NCI-H1417 (cell line): ENCODE measurements at places on chromosomes 5 and 9.

DNA sequence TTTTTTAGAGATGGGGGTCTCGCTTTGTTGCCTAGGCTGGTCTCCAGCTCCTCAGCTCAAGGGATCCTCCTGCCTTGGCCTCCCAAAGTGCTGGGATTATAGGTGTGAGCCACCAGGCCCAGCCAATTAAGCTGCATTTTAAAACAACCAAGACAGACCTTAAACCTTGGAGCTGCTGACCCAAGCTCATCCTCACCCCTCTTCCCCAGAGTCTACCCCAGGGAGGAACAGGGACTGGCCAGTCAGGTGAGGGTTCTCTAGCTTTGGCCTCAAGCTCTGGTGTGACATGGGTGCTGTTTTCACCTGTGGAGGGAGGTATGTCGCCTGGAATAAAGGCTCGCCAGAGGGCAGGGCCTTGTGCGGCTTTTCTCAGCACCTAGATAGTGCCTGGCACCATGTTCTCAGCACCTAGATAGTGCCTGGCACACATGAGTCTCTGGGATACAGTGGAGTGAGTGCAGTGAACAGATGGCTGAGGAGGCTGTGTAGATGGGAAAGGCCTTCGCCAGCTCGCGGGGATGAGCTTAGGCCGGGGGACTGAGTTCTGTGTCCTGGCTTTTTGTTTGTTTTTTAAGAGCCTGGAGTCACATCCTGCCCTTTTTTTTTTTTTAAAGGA lies 7.4 kb downstream of the CDK9 start:
- DNase-seq: no peak

DNA sequence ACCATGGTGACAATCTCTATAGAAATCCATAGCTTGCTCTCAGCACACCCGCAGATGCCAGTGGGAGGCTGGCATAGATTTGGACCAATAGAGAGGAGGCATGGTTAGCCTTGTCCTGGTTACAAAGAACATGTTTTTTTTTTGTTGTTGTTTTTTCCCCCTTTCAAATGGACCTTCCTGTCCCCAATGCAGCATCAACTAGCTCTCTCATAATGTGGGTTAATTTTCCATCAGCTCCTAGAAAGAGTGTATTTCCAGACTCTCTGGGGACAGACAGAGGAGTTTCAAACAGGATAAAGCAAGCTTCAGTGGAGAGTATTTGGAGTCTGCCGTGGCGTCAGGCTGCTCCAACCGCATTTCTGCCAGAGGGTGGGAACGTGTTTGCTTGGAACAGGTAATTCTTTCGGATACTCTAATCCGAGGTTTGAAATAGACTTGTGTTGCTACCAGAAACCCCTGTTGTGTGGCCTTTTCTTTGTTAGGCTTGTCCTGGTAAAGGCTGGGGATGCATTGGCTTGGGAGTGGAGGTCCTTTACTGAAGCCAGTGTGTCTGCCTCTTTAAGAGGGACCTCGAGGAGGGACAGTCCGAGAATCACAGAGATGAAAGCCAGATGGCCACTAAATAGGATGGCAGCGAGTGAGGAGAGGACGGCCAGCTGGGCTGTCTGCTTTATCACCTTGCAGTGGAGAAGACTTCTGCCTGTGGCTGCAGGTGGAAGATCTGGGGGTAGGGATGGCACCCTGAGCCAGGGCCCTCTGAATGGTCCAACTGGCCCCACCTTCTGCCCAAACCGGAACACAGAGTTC lies 130.5 kb upstream of the CPEB4 start:
- peak; percentile 31 for DNase-seq

DNA sequence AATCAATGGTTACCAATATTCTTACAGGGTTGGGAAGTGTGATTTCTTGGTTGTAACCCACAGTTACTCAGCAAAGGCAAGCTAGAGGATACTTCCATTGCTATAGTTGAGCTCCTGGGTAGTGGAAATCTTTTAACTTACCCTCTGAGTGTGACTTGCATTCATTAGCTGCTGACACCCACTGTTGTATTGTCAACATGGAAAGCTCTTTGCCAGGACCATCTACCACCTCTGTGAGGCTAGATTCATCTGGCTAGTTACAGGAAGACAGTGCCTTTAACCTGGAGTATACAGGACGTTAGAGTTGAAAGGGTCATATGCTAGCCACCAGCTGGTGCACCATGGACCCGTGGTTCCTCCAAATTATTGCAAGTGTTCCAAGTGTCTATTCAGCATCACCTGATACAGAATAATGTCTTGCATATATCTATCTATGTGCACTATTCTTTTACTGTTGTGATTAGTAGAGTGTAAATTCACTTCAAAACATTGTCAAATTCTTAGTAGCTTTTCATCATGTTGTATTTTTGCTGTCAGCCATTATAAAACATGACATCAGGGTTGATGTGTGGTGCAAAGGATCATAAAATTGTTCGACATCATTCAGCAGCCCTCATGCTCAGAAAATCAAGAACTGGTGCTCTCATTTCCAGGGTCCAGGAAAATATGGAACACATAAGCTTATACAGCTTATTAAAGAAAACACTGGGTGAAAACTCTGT lies 239.0 kb downstream of the PJA2 start:
- no peak for DNase-seq

DNA sequence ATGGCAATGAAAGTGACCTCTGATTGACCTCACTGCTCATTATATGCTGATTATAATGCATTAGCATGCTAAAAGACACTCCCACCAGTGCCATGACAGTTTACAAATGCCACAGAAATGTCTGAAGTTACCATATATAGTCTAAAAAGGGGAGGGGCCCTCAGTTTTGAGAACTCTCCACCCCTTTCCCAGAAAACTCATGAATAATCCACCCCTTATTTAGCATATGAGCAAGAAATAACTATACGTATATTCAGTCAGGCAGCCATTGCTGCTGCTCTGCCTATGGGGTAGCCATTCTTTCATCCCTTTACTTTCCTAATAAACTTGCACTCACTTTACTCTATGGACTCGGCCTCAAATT lies 163.1 kb downstream of the ESM1 start:
- DNase-seq: no peak

- no peak for DNase-seq
Observed at GRCh38 chr5:68372161-68372560, 156.6 kb downstream of the PIK3R1 start.

DNA sequence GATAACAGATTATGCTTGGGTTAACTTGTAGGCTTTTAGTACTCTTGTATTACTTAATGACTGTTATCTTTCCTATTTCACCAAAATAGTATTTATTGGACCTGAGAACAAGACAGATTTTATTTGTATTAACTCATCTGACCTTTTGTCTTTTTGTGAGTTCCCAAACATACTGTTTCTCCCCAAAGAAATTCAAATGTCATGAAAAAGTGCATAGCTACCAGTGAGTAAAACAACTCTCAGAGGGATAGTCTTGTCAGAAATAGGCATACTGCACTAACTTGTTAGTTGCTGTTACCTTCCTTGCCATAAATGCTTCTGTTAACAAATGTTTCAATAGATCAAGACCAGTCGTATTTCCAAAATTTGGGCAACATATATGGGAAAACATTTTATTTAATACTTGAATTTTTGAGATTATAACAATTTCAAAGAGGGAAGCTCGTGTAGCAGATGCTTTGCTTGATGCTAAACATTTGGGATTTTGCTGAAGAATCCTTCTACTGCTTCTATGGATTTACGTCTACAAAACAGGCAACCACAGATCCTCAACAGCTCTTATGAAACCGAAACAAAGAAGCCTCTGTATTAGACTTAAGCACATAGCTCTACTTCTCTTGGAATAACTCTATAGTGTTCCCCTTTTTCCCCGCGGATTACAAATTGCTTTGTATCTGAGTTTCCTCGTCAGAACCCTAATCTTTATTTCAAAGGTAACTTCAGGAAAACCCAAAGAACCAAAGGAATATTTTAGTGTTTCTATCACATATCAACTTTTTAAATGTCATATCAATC lies 248.8 kb downstream of the MCTP1 start:
- no peak for DNase-seq

DNA sequence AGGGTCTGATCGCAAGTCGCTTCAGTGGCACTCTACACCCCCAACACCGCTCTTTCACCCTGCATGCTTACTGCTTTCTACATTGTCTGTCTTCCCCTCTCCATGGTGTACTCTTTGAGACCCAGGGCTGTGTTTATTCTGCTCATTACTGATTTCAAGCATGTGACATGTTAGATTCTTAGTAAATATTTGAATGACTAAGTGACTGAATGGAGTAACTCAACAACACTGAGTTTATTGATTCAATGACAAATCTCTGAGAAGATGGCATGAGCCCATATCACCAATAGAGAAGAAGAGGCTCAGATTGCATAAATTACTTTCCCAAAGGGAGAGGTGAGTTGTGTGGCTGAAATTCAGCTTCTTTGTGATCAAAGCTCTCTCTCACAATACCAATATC lies 89.7 kb upstream of the OSMR start:
- DNase-seq: no peak

DNA sequence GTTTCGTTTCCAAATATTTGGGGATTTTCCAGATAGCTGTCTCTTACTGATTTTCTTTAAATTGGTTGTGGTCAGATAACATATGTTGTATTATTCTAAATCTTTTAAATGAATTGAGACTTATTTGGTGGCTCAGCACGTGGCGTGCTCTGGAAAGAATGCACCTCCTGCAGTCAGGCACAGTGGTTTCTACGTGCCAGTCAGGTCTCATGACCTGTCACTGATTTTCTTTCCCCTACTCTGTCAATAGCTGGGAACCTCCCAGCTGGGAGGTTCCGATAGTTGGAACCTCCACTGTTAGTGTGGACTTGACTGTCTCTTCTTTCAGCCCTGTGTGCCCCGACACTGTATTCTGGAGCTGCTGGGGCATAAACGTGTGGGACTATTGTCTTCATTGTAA lies 27.6 kb downstream of the TRIP13 start:
- no peak for DNase-seq

DNA sequence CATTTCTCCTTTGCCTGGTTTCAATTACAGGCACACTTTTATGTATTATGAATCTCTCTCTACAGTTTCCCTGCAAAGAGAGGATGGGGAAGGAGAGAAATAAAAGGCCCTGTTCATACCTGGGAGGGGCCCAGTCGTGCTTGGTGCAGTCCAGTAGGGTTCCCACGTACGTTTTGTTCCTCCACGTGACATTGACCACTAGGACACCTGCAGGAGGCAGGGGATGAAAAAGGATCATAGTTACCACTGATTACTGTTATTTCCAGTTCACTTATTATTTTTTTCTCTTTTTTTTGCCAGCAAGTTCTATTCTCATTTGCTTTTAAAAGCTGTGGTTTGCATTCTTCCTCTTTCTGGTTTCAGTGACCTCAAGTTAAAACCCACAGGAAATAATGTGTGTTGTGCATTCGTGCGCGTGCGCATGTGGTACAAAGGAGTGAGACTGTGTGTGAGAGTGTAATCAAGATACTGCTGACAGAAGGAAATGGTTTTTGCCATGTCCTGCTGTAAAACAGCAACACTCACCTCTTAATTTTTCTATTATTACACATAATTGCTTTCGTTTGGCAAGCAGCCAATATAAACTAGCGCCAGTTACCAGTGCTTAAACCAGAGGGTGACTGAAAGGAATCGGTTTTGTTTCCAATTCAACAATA lies 96.8 kb downstream of the ZNF608 start:
- peak; percentile 96 for DNase-seq
